ENCODE measurements at places on chromosomes 6 and 20.

GRCh38 chr6:136809091-136809860, 13.1 kb upstream of the PEX7 start:
- no peak for DNase-seq

DNA sequence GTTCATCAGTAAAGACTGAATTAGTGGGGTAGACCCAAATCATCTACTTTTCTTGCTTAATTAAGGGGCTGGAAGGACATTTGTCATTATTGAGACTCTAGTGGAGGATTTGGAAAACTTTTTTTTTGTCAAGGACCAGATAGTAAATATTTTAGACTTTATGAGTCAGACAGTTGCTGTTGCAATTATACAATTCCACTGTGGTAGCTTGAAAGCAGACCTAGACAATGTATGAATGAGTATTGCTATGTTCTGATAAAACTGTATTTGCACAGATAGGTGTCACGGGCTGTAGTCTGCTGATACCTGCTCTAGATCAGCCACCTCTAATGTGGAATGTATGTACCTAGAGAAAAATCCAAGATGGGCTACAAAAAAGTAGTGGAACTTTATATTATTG, 175.0 kb downstream of the CARMIL1 start:
- no peak for DNase-seq

DNA sequence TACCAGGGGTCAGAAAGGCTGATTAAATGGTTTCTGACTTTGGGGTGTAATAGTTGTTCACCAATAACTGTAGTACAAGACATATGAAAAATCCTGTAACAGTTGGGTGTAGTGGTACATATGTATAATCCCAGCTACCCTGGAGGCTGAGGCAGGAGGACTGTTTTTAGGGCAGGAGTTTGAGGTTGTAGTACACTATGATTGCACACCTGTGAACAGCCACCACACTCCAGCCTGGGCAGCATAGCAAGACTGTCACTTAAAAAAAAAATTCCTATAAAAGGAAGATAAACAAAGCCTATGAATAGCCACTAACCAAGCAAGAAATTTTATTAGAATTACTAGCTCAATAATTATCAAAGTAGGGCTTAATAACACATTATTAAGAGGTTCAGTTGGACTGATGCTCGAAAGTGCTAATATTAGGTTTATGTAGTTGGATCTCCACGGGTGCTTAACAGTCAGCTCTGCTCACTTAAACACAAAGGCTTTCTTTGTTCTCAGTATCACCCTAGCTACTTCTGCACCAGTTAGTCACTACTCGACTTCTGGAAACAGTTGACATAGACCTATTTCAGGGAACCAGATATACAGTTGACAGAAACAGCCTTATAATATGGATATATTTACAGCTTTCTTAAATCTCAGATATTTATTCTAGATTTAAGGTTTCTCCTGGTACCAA, 113.0 kb downstream of the MTFR2 start:
- DNase-seq, result no peak

DNA sequence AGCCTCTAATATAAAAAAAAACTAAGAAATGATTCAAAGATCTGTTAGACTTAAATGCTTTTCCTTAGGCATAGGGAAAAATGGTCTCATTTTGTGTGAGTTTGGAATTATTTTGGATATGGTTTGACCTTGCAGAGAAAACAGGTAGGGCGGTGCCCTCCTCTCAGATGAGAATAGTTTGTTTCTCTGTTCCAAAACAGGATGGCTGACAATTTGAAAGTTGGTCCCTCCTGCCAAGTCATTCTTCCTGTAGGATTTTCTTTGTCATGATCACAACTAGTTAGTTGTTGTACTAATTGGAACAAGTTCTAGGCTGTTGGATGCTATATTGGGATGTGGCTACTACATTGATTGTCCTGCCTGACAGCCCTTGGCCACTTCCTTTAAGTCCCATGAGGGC, 108.6 kb downstream of the BCKDHB start:
- no peak for DNase-seq

DNA sequence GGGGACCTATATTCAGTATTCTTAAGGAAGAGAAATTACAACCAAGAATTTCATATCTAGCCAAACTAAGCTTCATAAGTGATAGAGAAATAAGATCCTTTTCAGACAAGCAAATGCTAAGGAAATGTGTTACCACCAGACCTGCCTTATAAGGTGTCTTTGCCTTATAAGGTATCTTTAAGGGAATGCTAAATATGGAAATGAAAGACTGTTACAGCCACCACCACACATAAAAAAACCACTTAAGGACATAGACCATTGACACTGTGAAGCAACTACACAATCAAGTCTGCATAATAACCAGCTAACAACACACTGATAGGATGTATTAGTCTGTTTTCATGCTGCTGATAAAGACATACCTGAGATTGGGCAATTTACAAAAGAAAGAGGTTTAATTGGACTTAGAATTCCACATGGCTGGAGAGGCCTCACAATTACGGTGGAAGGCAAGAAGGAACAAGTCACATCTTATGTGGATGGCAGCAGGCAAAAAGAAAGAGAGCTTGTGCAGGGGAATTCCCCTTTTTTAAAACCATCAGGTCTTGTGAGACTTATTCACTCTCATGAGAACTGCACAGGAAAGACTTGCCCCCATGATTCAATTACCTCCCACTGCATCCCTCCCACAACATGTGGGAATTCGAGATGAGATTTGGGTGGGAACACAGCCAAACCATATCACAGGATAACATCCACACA, 119.2 kb upstream of the LAMA2 start:
- no peak for DNase-seq
